GM10248 (cell line): ENCODE measurements at places on chromosomes 5 and 9.

DNA sequence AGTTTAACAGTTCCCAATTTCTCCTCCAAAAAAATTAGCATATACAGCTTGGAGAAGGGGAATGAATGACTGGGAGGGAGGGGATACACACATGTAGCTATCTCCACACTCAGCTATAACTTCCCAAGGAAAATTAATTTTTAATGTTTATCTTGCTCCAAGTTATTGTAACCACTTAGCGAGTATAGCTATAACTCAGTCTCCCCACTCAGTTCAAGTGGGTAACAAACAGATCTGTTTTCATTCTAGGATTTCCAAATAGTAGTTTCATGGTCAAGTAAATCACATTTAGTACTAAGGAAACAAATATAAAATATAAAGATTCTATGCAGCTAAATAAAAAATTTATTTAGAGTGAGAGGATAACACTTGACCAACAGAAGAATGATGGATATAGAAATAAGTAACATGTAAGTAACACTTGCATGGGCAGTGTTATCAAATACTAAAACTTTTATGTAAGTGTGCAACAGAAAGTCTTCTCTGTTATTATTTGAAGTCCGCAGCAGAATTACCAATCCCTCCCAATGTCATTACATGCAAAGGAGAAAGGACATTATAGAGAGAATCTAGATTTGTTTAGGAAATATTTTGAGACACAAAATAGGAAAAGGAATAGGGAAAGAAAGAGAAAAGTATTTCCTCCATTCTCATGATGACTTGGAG, 10.2 kb upstream of the NFIB start:
- DNase-seq: no peak

- DNase-seq: no peak
Measured at GRCh38 chr5:156124708-156125107, 202.3 kb upstream of the SGCD start.

GRCh38 chr9:131227112-131227958, 49.0 kb downstream of the FAM78A start:
- no peak for DNase-seq

DNA sequence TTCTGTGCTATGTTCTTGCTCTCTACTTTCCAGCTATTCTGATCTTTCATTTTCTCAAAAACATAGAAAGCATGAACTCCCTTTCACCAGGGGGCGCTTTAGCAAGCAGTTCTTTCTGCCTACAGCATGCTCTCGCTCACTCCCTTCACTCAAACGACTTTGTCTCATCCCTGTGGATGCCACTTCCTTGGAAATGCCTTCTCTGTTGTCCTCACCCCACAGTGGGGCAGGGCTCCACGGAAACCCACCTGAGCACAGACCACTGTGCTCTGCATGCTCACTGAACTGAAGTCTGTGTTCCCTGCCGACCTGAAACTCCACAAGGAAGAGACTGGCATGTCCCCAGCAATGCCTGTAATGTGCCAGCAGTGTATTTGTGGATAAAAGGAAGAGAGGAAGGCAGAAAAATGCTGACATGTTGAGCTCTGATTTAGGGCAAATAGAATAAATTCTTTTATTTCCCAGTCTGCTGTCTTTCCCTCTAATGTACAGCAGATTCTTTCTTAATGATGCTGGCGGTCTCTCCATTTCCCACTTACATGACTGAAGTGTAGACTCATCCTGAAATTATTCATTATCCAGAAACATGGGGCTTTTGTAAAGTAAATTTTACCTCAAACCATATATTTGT, 4.9 kb upstream of the ROR2 start:
- peak; percentile 45 for DNase-seq

DNA sequence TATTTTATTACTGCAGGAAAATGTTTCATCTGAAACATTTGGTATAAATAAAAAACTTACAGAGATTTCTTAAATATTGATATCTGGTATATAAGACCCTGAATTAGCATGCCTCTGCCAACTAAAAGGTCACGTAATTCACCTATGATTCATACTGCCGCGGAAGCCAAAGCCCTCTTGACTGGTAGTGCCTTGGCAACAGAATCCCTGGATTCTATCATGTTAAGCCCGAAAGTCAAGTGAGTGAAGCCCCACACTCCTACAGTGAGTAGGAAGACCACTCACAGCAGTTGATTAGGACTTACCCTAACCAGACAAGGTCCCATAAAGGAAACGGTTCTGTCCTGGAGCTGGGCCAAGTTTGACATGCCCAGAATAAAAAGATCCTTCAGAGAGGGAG, 175.6 kb upstream of the NREP start:
- DNase-seq: no peak
